ENCODE measurements at places on chromosomes 2 and 18. TPM values are rescaled to one million over a fixed set of nuclear protein-coding genes. Genes with fewer than 3 reads are reported as not detected.
A peak's percentile ranks its signal among the peaks of the same experiment; 100 is the strongest.

The ITPRIPL1 gene
- 14.0 TPM for total RNA-seq

DNA sequence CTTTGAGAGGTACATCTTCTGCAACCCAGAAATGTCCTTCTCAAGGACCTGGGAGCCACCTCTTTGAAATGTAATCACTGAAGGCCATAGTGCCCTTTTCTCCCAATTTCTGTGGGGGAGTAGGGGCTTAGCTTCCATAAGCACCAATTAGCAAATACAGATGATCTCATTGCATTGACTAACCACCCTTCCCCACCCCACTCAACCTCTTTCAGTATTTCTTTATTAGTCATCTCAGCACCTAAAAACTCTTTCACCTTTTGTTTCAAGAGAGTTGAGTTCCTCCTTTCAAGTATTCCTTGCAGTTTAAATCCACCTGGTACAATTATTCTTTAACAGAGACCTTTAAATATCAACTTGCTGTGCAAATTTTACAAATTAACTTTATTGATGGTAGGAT is 1011.8 kb upstream of the CDH2 start:
- no peaks in the 10 kb centered on the region for H3K27me3 ChIP-seq
- H3K36me3 ChIP-seq = no peaks in the 10 kb centered on the region
- H3K27ac ChIP-seq = no peak overlapping the region
- H3K4me1 ChIP-seq = no peaks in the 10 kb centered on the region
- H3K4me3 ChIP-seq = no peak overlapping the region

GRCh38 chr2:3871002-3871401 is 167.6 kb downstream of the DCDC2C start:
- H3K4me3 ChIP-seq = no peak overlapping the region
- H3K27me3 ChIP-seq = no peaks in the 10 kb centered on the region
- H3K27ac ChIP-seq = no peak overlapping the region
- no peaks in the 10 kb centered on the region for H3K36me3 ChIP-seq
- DNase-seq = no peak

GRCh38 chr2:148044322-148044721 is 23.4 kb downstream of the MBD5 start:
- H3K4me1 ChIP-seq = no peaks in the 10 kb centered on the region
- no peak for DNase-seq
- no peaks in the 10 kb centered on the region for H3K36me3 ChIP-seq
- H3K27ac ChIP-seq = no peak overlapping the region

DNA sequence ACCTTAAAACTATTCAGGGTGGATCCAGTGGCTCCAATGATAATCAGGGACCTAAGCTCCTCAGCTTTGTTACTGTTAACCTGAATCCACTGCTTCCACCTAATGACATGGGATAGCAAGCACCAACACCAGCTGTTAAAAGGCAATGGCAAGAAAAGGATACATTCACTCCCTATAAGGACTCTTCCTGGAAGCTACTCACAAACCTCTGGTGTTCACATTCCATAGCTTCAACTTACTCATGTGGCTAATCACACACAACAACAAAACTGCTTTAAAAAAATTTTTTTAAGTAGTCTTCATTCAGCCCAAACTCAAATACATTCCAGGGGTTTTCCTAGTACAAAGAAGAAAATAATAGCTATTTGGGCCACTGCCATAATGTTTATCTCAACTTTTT is 24.5 kb downstream of the ROCK2 start:
- no peak for DNase-seq
- H3K36me3 ChIP-seq = no peaks in the 10 kb centered on the region
- no peaks in the 10 kb centered on the region for H3K27me3 ChIP-seq
- no peak overlapping the region for H3K27ac ChIP-seq

GRCh38 chr2:215657844-215658243 is 222.0 kb upstream of the FN1 start:
- DNase-seq = no peak
- no peaks in the 10 kb centered on the region for H3K36me3 ChIP-seq
- no peaks in the 10 kb centered on the region for H3K27me3 ChIP-seq
- no peaks in the 10 kb centered on the region for H3K4me1 ChIP-seq
- no peak overlapping the region for H3K4me3 ChIP-seq
- no peak overlapping the region for H3K27ac ChIP-seq

GRCh38 chr2:140988597-140988996 is 1142.2 kb downstream of the LRP1B start:
- no peak for DNase-seq
- H3K27ac ChIP-seq = no peak overlapping the region
- no peak overlapping the region for H3K4me3 ChIP-seq

The NGEF gene
- 28.7 TPM for total RNA-seq

DNA sequence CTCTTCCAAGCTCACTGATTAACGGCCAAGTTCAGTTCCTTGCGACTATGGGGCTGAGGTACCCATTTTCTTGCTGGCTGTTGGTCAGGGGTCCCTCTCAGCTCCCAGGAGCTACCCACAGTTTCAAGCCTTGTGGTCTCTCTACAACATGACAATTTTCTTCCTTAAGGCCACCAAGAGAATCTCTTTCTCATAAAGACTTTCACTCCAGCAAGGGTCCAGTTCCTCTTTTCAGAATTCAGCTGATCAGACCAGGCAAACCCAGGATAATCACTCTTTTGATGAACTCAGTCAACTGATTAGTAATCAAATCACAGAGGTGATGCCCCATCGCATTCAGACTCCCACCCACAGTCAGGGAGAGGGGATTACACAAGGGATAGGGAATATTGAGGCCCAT is 129.7 kb downstream of the IRS1 start:
- DNase-seq = no peak
- no peaks in the 10 kb centered on the region for H3K36me3 ChIP-seq
- H3K4me1 ChIP-seq = no peaks in the 10 kb centered on the region
- no peaks in the 10 kb centered on the region for H3K27me3 ChIP-seq

The HTR2B gene
- total RNA-seq = 0.16 TPM

- no peaks in the 10 kb centered on the region for H3K36me3 ChIP-seq
- no peaks in the 10 kb centered on the region for H3K27me3 ChIP-seq
- no peak overlapping the region for H3K27ac ChIP-seq
- H3K4me1 ChIP-seq = no peaks in the 10 kb centered on the region
- no peak for DNase-seq
- H3K4me3 ChIP-seq = no peak overlapping the region
Measured at GRCh38 chr18:64019922-64020756, 50.3 kb downstream of the SERPINB8 start.

The NUP35 gene
- 29.9 TPM for total RNA-seq

GRCh38 chr2:19442731-19443130 is 84.3 kb upstream of the OSR1 start:
- H3K4me1 ChIP-seq = no peaks in the 10 kb centered on the region
- H3K27me3 ChIP-seq = no peaks in the 10 kb centered on the region
- H3K27ac ChIP-seq = no peak overlapping the region
- no peak for DNase-seq
- no peak overlapping the region for H3K4me3 ChIP-seq
- H3K36me3 ChIP-seq = no peaks in the 10 kb centered on the region

GRCh38 chr2:120134263-120134662 is 88.9 kb downstream of the TMEM185B start:
- H3K4me1 ChIP-seq = no peaks in the 10 kb centered on the region
- H3K36me3 ChIP-seq = no peaks in the 10 kb centered on the region
- H3K27ac ChIP-seq = no peak overlapping the region
- H3K27me3 ChIP-seq = no peaks in the 10 kb centered on the region

The OSBPL6 gene
- 2.6 TPM for total RNA-seq

The GAREM1 gene
- 15.2 TPM for total RNA-seq

DNA sequence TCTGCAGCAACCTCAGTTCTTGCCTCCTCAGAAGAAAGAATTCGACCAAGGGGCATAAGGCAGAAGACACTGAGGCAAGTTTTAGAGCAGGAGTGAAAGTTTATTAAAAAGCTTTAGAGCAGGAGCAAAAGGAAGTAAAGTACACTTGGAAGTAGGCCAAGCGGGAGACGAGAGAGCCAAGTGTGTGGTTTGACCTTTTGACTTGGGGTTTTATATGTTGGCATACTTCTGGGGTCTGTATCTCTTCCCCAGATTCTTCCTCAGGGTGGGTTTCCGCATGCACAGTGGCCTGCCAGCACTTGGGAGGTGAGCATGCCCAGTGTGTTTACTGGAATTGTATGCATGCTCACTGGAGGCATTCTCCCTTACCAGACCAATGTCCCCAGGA is 59.3 kb upstream of the ANKRD44 start:
- no peak overlapping the region for H3K4me3 ChIP-seq
- no peak overlapping the region for H3K27ac ChIP-seq
- no peaks in the 10 kb centered on the region for H3K36me3 ChIP-seq
- no peak for DNase-seq
- H3K4me1 ChIP-seq = no peaks in the 10 kb centered on the region
- H3K27me3 ChIP-seq = no peaks in the 10 kb centered on the region

- H3K4me3 ChIP-seq = no peak overlapping the region
- H3K27ac ChIP-seq = no peak overlapping the region
Measured at GRCh38 chr18:9996094-9996493, 82.3 kb downstream of the VAPA start.

DNA sequence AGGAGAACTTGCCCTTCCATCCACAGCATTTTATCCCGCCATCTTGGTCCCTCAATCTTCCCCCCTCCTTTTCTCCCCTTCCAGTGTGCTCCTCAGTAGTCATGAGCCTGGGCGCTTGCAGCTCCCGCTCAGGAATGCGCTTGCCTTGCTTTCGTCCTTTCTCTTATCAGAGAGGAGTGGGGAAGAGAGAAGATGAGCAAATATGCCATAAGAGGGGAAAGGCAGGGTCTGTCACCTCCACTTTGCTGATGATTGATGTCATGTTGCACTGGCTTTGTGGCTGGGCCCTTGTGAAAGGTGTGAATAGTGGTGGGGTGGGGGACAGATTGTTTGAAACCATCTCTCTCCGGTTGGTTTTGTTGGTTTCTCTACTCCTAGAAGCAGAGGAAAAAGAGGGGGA is 569.3 kb downstream of the TNS1 start:
- H3K4me1 ChIP-seq = peaks cover 47% of the 10 kb centered on the region
- H3K36me3 ChIP-seq = no peaks in the 10 kb centered on the region
- DNase-seq = peak; percentile 71
- H3K27ac ChIP-seq = peak overlapping the region; percentile 65
- no peak overlapping the region for H3K4me3 ChIP-seq

GRCh38 chr2:191435141-191435540 is 189.9 kb downstream of the MYO1B start:
- no peaks in the 10 kb centered on the region for H3K36me3 ChIP-seq
- H3K27me3 ChIP-seq = no peaks in the 10 kb centered on the region
- DNase-seq = no peak
- no peak overlapping the region for H3K27ac ChIP-seq
- H3K4me3 ChIP-seq = no peak overlapping the region
- H3K4me1 ChIP-seq = no peaks in the 10 kb centered on the region

GRCh38 chr2:162840598-162841246 is 2.2 kb upstream of the KCNH7 start:
- DNase-seq = peak; percentile 77
- no peak overlapping the region for H3K27ac ChIP-seq
- H3K27me3 ChIP-seq = no peaks in the 10 kb centered on the region
- H3K4me3 ChIP-seq = no peak overlapping the region
- no peaks in the 10 kb centered on the region for H3K36me3 ChIP-seq

DNA sequence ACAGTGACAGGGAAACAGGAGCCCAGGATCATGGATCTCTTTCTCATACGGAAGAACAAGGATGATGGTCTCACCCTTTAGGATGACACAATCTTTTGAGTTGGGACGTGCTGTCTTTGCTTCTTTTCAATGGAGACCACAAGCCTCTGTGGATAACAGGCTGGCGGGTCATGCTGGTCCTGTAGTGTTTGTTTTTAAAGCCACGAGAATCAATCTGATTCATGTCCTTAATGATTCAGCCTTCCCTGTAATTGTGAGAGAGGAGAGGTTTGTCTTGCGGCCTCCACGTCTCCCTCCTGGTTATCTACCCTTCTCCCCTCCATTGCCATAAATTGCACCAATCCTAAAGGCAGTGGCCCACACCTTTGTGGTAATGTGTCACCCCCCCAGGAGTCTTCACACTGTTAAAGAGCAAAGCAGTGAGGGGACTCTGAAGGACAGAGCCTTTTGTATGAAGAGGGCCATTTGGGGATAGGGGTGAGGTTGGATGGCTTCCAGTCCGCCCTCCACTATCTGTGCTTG is 87.7 kb upstream of the TGFA start:
- no peak for DNase-seq
- H3K27me3 ChIP-seq = no peaks in the 10 kb centered on the region
- H3K4me3 ChIP-seq = no peak overlapping the region
- no peaks in the 10 kb centered on the region for H3K4me1 ChIP-seq

DNA sequence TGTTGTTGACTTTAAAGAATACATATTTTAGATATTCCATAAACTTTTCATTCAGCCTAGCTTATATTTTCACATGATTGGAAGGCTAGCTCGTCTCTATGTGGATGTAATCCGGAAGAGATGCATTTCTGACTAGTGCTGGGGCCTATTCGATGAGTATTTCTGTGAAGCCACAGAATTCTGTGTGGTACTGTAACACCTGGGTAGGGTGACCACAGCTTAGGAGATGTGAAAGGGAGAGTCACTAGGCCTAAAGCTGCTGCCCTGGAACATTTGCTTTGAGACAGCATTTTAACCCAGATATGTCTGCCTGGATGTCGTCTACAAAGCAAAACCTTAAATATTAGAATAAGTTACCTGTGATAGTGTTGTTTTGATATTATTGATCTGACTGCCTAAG is 83.5 kb downstream of the ZNF236 start:
- no peak overlapping the region for H3K4me3 ChIP-seq
- H3K4me1 ChIP-seq = no peaks in the 10 kb centered on the region
- no peaks in the 10 kb centered on the region for H3K27me3 ChIP-seq
- no peaks in the 10 kb centered on the region for H3K36me3 ChIP-seq

- no peak overlapping the region for H3K27ac ChIP-seq
- no peak for DNase-seq
- H3K36me3 ChIP-seq = no peaks in the 10 kb centered on the region
Measured at GRCh38 chr2:186093174-186093573, 354.6 kb downstream of the FSIP2 start.

The EFR3B gene
- total RNA-seq = 3.6 TPM

DNA sequence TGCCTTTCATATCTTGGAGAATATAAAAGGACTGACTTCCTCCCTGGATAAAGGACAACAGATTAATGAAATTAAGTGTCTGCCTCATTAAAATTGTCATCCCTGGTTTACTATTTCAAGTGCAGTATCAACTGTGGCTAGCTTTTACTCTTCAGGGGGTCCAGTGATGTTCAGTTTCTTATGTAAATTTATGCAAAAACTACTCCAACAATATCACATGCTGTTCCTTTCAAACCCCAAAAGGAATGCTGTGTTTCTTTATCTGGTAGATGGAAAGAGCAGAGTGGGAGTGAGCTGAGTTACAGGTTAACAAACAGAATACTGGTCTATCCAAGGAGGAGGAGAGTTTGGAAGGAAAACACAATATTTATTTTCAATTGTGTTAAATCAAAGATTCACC is 283.7 kb upstream of the VWC2L start:
- no peak overlapping the region for H3K27ac ChIP-seq
- no peaks in the 10 kb centered on the region for H3K36me3 ChIP-seq
- DNase-seq = no peak
- H3K27me3 ChIP-seq = no peaks in the 10 kb centered on the region
- no peak overlapping the region for H3K4me3 ChIP-seq

- no peak overlapping the region for H3K27ac ChIP-seq
- H3K27me3 ChIP-seq = no peaks in the 10 kb centered on the region
- no peak overlapping the region for H3K4me3 ChIP-seq
Measured at GRCh38 chr2:53780056-53780455, 6.7 kb downstream of the ASB3 start.

GRCh38 chr18:59512025-59512755 is 153.1 kb upstream of the LMAN1 start:
- DNase-seq = no peak
- no peaks in the 10 kb centered on the region for H3K27me3 ChIP-seq
- H3K4me3 ChIP-seq = no peak overlapping the region
- peaks cover 15% of the 10 kb centered on the region for H3K4me1 ChIP-seq

- H3K36me3 ChIP-seq = no peaks in the 10 kb centered on the region
- H3K4me1 ChIP-seq = peaks cover 25% of the 10 kb centered on the region
Measured at GRCh38 chr2:113180131-113180946, 6.6 kb downstream of the PSD4 start.

The VWC2L gene
- 0.87 TPM for total RNA-seq

All from testis (tissue), 5 donors.